Left colon (tissue), 2 donors: ENCODE measurements at places on chromosomes 1 and 21. TPM values are rescaled to one million over a fixed set of nuclear protein-coding genes. Genes with fewer than 3 reads are reported as not detected.

DNA sequence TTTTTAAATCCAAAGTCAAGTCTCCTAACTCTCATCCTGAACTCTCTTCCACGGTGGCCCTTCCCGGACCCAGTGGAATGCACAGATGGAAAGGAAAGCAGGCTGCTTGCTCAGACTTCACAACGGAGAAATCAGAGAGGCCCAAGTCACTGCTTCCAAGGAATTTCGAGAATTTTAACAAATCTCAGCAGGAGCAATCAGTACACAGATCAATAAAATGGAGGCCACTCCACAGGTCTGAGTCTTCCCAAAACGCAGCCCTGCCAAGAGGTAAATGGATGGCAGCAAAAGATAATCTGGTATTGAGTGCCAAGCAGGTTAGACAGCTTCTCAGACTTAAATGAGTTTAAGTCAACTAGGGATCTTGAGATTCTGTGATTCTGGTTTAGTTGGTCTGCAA is 81.1 kb upstream of the TIAM1 start:
- DNase-seq, result no peak

DNA sequence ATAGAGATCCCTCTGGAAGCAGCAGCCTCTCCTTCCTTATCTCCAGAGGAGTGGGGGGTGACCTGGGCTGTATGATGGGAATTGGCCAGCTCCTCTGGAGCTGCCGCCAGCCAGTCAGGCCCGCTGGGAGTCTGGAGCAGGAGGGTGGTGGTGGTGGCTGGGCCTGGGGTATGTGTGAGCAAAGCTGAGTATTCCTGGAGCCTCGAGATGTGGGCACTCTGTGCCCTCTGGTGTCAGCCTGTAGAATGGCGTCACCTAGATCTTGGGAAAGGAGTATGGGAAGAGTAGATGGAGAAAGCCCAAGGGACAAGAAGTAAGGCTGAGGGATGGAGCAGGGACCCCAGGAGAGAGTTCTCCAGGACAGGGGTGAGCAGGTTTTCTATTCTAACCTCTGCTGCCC is 16.0 kb downstream of the VANGL2 start:
- no peak for DNase-seq

GRCh38 chr21:27953340-27954045 is 986.6 kb upstream of the ADAMTS5 start:
- DNase-seq, result no peak

DNA sequence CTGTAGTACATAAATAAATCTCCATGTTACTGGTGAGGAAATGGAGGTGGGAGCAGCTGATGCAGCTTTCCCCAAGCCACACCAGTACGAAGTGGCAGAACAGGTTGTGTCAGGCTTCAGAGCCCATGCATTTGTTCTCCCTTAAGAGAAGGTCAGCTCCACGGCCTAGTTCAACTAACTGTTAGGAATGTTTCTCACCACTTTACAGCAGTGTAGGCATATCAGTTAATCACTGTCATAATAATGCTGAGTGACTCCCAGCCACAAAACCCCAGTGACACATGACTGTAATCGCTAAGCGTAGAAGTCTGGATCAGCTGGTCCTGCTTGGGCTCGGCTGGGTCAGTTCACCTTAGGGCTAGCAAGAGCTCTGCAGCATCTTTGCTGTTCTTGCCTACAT is 90.4 kb downstream of the VPS26C start:
- no peak for DNase-seq

- DNase-seq, result no peak
These were observed 80.1 kb downstream of the FCRL5 start for GRCh38 chr1:157472056-157472701.

DNA sequence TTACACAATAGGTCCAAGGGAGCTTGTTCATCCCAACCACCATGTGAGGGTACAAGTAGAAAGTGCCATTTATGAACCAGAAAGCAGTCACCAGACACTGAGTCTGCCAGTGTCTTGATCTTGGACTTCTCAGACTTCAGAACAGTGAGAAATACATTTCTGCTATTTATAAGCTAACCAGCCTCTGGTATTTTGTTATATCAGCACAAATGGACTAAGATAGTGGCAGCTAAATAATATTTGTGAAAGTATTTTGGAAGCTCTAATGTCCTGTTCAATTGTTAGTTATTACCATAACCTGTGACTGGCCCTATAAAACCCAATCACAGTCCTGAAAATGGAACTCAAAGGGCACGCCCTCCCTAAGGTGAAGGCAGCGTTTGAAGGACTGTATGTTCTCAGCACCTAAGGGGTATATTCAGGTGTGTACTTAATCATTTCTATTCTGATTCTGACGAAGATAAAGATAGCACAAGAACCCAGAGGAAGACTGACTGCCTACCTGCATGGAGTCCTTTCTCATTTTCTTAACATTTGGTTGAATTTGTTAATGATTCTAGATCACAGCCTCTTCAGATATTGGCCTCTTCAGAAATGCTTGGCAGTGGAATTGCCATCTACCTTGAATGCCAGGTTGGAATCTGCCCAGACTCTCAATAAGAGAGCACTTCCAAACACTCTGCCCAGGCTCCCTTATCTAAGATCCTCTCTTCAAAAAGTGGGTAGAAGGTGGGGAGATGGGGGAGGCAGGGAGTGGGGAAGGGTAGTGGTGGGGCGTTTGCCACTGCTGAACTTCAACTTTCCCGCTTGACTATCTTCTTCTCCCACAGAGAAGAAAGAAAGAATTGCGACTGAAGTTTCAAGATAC is 104.0 kb upstream of the PPP2R5A start:
- no peak for DNase-seq

DNA sequence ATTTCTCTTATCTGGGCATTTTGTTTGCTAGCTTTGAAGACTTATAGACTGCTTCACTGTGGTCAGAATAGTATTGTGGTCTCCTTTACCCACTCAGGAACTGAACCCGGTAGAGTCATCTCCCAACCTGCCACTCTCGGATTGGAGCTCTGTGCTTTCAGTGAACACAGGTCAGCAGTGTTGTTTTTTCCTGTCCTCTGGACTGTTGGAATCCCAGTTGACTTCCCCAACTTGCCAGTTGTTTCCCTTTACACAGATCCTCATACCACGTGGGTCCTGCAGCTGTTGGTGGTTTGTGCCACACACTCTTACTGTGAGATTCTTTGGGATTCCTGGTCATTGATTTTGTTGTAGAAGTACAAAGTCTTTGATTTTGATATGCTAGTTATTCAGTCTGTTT is 214.1 kb downstream of the DYRK1A start:
- DNase-seq, result no peak

DNA sequence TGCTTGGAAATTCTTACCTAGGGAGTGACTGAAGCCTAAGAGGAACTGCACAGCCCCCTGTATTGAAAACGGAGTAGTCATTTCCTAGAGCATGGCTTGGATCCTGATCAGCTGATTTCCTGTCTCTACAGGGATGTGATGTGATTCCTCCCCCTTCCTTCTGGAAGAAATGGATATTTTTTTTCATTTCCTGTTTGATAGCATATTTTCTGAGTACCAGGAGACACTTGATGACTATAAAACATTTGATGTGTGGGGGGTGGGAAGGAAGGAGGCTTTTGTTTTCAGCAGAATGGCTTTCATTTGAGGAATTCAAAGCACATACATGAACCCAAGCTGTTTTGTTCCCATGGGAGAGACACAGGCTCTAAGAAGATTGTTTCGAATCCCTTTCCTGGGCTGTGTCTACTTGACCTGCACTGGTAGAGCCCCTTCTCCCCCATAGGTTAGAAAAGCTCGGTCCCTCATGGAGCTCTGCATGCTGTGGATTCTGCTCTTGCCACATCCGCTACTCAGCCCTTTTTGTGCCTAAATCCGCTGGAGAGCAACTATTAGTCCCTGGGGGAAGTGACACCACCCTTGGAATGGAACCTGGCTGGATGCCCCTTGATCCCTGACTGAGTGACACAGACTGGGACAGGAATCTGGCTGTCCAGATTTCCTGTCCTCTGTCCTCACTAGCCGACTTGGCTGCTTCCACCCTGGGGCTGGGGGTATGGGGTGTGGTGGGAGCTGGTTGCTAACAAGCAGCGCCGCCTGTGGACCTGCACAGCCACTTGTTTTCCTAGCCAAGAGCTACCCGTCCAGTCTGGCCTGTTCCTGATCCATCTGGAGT is 71.8 kb upstream of the MACF1 start:
- peak; percentile 79 for DNase-seq

DNA sequence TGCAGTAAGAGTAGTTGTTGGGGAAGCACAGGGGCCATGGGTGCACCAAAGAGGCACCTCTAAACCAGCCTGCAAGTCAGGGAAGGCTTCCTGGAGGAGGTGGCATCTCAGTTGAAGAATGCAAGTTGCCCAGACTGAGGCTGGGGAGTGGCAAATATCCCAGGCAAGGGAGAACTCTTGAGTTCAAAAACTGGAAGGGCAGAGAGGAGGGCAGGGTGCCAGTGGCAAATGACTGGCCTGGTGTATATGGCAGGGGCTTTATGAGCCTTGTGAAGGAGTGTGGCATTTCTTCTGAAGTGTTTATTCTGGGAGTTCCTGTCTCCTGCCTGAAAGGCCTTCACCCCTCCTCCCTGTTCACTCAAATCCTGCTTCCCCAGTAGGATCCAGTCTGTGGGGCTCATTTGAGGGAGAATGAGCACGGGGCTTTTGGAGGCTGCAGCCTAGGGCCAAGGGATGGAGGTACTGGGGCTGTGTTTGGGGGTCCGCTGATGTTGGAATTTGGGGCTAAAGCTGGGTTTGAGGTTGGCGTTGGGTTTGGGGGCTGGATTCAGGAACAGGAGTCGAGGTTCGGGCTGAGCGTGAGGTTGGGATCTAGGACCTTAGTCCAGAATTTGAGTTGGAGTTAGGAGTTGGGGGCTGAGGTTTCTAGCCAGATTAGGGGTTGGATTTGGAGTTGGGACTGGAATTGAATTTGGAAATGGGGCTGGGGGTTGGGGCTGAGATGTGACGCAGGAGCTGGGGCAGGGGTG is at the start of gene TMEM125:
TSS of gene TMEM125 (plus strand) at position 357 of the 749 bp plus-strand sequence. CDS start 2,740 bp downstream, outside the sequence.
- DNase-seq, result peak; percentile 85

- no peak for DNase-seq
These were observed 5.8 kb upstream of the RAP1GAP start for GRCh38 chr1:21674957-21675356.

DNA sequence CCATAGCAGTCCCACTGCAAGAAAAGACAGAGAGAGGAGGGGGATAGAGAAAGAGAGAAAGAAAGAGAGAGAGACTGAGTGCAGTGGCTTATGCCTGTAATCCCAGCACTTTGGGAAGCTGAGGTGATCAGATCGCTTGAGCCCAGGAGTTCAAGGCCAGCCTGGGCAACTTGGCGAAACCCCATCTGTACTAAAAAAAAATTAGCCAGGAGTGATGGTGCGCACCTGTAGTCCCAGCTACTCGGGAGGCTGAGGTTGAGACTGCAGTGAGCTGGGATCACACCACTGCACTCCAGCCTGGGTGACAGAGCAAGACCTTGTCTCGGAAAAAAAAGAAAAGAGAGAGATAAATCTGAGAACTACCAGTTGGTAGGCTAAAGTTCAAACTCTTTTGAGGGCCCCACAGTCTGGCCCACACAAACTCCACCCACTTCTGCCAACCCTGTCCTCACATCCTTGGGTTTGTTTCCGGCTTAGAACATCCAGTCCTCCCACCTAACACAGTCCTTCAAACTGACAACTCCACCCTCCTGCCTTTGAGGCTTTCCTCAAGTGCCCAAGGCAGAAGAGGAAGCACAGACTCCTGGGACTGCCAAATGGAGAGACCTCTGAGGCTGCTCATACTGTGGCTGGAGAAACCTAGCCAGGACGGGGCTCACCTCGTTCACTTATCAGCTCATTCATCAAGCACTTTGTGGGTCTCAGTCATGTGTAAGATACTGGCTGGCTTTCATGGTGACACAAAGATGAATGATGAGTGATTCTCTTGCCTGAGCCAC is 20.1 kb downstream of the TFAP2E start:
- DNase-seq, result no peak

- DNase-seq, result no peak
These were observed 24.8 kb upstream of the KCNE1 start for GRCh38 chr21:34536820-34537219.

GRCh38 chr1:154669464-154670282 is 61.7 kb upstream of the ADAR start:
- peak; percentile 66 for DNase-seq

DNA sequence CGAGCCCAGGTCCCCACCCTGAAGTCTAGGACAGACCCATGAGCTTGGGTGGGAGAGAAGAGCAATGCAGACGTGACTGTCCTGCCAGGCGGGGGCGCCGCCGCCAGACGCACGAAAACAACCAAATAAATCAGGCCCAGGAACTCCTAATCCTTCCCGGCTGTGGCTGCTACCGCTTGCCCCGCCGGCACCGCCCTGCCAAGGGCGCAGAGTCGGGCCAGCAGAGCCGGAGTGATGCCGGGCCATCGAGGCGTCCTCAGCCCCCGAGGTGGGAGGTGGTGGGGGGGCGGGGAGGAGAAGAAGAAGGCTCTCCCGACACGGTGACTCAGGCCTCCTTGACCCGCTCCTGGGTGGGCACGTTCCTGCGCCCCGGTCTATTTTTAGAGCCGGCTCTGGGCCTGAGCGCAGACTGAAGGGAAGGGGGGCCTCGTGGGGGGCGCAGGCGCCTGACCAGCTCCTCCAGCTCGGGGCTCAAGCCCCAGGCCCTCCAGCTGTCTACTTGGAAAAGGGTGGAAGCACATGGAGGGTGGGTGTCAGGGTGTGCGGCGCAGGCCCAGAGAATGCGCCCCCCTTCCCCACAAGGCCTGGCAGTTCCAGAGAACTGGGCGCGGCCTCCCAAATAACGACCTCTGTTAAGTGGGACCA is 10.7 kb upstream of the COL16A1 start:
- peak; percentile 58 for DNase-seq

- no peak for DNase-seq
These were observed 133.4 kb downstream of the NEK7 start for GRCh38 chr1:198290089-198290683.

GRCh38 chr1:12376236-12377045 is 146.6 kb downstream of the VPS13D start:
- no peak for DNase-seq

GRCh38 chr21:38802050-38803026 is 3.4 kb upstream of the ETS2 start:
- peak; percentile 52 for DNase-seq

- DNase-seq, result no peak
These were observed 55.4 kb downstream of the LPGAT1 start for GRCh38 chr1:211775170-211775569.

- DNase-seq, result no peak
These were observed 65.0 kb downstream of the KCNH1 start for GRCh38 chr1:211068976-211069375.

Gene ADAM30
- not detected for total RNA-seq

Gene TAL1
- total RNA-seq, result 1.2 TPM

Gene UBASH3A
- total RNA-seq, result 0.67 TPM

Gene ALPL
- total RNA-seq, result 1.9 TPM

Gene FASLG
- total RNA-seq, result 0.70 TPM

Gene IL12RB2
- total RNA-seq, result 0.82 TPM

Gene HEYL
- 1.9 TPM for total RNA-seq

Gene TTC22
- 88.7 TPM for total RNA-seq
